IMR-90 (cell line): ENCODE measurements at places on chromosomes 13 and 19. TPM values are rescaled to one million over a fixed set of nuclear protein-coding genes. Genes with fewer than 3 reads are reported as not detected.

The SYNGR4 gene
- total RNA-seq, result not detected in 2 replicates

The INAFM1 gene
- 0.36 and 0.56 TPM in 2 replicates for total RNA-seq

The TEX101 gene
- not detected in 2 replicates for total RNA-seq

DNA sequence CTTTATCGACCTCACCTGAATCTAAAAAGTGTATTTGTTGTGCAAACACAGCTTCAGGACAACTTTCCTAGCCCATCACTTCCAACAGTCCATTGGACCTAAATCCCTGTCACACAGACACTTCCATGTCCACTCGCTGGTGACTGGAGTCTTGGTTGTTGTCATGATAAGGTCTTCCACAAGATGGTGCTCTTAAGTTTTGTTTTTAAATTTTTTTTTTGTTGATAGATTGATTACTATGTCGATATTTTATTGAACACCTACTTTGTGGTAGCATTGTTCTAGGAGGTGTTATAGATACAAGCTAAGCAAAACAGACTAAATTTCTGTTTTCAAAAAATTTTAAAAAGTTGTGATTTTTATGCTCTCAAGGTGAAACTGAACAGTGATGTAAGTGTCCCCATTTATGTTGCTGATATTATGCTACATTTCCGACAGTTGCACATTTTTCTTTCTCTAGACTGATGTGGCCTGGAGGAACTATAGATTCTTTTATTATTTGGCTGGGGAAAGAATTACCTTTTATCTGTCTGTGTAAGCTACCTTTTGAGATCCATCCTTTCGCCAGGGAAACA is 8.1 kb upstream of the ERICH6B start:
- DNase-seq, result peak; percentile 16
